Kidney glomerular epithelial cell (primary cell): ENCODE measurements at places on chromosomes 5 and 9.

- no peak for DNase-seq
Measured at GRCh38 chr9:13948037-13948436, 365.9 kb downstream of the NFIB start.

GRCh38 chr9:87973122-87973521, 1.2 kb downstream of the CDK20 start:
- DNase-seq, result no peak

- DNase-seq, result no peak
Measured at GRCh38 chr5:141431286-141431685, 979 bp downstream of the PCDHGA12 start.

- no peak for DNase-seq
Measured at GRCh38 chr5:9801908-9802307, 171.8 kb upstream of the TAS2R1 start.

DNA sequence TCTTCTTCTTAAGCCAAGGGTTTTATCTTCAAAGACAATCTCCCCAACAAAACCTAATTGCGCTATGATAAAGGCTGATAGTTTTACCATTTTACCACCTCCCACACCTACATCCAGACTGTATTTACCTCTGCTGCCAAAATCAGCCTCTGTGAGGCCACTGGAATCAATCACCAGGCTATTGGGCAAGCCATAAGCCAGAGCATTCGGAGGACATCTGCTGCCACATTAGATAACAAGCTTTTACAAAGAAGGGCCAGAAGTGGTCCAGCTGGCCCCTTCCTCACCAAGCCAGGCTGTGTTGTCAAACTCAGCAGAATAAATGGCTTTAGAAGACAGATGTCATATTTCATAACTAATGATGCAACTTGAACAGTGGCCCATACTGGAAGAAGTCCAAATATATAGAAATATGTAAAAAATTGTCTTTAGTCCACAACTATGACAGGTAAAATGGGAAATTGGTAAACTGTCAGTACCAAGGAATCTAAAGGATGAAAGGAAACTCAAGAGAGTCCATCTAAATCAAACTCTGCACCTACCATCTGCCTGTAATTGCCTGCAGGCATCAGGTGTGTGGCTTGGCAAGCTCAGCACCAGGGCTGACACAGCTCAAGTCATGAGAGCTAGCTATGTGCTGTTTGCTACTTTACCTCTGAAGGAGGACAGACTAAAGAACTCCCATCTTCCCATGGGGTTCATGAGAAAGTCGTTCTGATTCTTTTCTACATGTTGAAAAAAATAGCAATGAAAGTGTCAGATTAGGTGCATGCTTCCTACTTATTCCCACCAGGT, 16.1 kb downstream of the SLC45A2 start:
- no peak for DNase-seq

GRCh38 chr5:18699681-18700080, 1065.4 kb downstream of the TAF11L14 start:
- no peak for DNase-seq

GRCh38 chr9:118023644-118024043, 319.4 kb downstream of the TLR4 start:
- DNase-seq, result no peak

GRCh38 chr9:109558718-109559151, 60.6 kb upstream of the PTPN3 start:
- no peak for DNase-seq

DNA sequence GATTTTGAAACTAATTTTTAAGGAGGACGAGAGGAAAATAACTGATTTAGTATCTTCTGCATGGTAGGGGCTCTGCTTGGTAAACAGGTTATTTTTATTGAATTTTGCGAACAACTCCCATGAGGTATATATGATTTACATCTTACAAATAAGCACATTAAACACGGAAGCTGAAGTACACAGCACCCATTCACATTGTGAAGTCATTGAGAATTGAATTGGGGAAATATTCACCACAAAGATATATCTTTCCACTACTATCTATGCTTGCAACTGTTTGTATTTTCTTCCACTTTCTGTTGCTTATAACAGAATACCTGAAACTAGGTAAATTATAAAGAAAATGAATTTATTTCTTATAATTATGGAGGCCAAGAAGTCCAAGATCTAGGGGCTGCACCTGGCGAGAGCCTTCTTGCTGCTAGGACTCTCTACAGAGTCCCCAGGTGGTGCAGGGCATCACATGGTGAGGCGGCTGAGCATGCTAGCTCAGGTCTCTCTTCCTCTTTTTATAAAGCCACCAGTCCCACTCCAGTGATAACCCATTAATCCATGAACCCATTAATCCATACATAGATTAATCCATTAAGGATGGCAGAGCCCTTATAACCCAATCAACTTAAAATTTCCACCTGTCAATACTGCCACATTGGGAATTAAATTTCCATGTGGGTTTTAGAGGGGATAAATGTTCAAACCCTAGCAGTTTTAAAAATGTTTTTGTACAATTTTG, 79.0 kb upstream of the ZNF608 start:
- no peak for DNase-seq

DNA sequence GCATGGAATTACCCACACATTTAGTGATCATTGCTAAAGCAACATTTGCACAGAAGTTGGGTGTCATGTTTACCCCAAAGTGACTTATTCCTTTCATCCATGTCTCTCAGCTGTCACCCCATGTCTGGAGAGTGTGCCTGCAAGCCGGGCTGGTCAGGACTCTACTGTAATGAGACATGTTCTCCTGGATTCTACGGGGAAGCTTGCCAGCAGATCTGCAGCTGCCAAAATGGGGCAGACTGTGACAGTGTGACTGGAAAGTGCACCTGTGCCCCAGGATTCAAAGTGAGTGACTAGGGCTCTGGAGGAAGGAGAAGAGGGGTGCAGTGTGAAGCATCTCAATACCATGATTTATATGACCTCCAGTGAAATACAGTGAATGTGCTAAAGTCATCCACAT, 99.9 kb upstream of the PRRC1 start:
- no peak for DNase-seq

DNA sequence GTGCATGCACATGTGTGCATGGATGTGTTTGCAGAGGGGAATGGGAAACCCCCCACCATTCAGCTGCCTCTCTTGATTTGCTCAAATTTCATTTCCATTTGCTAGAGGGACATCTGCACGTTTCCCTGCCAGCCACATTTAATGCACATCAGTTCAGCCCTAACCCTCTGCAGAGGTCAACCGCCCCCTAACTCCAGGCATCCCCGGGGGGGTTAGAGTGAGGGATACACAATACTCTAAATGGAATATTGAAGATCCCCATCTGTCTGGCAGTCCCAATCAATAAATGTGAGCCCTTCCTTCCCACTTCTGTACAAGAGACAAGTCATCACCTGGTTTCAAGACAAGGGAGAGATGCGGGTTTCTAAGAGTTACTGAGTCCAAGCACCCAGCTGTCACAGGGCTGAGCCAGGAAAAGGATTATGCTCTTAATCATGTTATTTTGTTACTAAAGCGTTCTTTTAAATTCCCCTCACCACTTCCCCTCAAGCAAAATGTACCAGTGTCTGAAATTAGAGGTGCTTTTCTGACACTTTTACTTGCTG, 134.1 kb downstream of the SEMA6A start:
- DNase-seq, result no peak

- no peak for DNase-seq
Measured at GRCh38 chr5:17896605-17897004, 262.3 kb downstream of the TAF11L14 start.

GRCh38 chr9:116355153-116355921, 201.7 kb downstream of the PAPPA start:
- DNase-seq, result no peak

DNA sequence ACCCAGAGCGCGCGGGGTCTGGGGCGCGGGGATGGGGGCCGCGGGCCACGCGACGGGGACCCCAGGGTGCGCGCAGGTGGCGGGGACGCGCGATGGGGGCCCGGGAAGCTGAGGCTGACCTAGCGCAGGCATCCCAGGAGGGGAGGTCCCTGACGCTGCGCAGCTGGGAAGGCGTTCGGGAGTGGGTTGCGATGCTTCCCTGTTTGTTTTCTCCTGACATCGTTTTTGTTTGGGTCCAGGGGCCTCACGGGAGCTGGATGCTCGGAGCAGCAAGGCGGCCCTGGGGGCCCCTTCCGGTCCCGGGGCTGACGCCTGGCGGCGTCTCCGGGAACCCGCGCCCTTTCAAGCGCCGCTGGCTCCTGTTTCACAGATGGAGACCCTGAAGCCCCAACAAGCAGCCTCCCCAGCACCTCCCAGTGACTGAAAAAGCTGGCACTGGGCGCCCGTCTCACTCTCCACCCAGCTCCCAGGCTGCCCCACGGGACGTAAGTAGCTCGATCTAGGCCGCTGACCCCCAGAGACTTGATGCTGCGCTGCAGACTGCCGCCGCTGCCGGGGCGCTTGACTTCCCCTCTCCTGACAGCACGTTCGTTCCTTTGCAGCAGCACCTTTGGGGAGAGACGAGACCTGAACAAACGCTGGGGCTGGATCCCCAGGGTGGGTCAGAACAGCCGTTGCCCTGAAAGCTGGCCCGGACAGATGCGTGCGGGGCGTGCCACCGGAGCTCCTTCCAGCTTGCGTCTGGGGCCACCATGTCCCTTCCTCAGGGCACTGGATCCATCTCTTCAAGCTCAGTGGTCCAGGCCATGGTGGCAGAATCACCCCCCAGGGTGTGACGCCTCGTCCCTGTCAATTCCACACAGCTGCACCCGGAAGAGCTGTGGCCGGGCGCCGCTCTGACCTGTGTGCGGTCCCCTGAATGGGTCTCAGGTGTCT, 593 bp downstream of the BRD3OS start:
- DNase-seq, result no peak

DNA sequence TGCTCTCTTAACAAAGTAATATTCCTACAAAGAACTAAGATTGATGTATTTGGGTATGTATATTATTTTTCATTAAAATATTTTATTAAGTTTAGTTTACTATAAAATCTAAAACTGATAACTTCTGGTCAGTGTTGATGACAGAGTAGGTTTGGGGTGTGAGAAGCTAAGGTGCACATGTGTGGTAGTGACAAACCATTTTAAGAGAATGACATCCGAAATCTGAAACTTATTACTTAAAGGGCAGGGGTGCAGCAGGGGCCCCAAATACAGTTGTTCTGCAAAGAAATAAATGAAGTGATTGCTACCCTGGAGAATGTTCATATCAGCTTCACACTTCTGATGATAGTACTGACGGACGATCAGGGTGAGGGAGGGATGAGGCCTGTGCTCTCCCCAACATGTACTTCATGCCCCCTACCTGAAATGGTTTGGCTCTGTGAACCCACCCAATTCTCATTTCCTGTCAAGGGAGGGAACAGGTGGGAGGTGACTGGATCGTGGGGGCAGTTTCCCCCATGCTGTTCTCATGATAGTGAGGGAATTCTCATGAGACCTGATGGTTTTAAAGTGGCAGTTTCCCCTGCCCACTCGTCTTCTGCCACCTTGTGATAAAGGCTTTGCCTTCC, 125.3 kb upstream of the RFX3 start:
- no peak for DNase-seq

- no peak for DNase-seq
Measured at GRCh38 chr9:98579700-98580099, 129.0 kb downstream of the GABBR2 start.

DNA sequence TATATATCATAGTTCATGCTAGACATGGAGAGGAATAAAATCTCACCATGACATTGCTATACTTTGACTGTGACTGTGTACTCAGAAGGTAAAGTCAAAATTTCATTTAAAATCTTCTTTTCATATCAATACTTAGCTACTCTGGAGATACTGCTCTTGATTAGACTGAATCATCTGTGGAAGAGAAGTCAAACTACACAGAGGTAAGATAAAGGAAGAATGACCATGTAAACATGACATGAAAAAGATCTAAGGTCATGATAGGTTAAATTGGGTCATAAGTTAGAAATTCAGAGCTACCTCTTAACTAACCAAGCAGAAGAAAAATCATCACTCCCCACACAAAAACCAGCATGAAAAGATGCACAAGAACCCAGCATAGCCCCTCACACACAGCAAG, 44.8 kb upstream of the RLN1 start:
- DNase-seq, result no peak

DNA sequence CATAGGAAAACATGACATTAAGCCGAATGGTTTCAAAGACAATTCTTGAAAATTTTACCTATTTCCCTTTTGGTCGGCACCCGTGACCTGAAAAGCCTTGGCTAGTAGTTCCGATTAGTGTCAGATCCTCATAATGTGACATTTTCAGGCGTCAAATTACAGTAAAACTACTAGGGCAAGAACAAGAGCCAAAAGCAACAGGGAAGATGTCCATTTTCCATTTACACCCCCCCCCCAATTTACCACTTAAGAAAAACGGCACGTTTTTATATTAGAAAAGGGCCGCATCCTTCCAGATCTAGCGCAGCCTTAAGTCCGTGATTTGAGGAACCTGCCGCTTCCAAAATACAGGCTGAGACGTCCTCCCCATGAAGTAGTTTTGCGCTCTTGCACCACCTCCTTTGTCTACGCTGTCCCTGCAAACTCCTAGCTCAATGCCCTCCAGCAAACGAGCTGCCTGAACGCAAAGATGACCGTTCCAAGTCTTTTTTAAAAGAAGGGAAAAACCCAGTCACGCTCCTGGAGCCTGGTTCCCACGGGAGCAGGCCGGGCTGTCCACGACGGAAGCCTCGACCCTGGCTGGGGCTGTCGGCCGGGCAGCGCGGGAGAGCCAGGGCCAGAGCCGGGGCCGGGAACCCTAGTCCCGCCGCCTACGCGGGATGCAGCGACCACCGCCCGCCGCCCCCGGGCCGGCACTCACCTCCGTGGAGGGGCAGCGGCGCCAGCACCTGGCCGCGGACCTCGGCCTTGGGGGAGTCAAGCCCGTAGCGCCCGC, 616 bp downstream of the RNF130 start:
- no peak for DNase-seq

GRCh38 chr5:13700626-13701025, 243.9 kb downstream of the DNAH5 start:
- DNase-seq, result no peak

DNA sequence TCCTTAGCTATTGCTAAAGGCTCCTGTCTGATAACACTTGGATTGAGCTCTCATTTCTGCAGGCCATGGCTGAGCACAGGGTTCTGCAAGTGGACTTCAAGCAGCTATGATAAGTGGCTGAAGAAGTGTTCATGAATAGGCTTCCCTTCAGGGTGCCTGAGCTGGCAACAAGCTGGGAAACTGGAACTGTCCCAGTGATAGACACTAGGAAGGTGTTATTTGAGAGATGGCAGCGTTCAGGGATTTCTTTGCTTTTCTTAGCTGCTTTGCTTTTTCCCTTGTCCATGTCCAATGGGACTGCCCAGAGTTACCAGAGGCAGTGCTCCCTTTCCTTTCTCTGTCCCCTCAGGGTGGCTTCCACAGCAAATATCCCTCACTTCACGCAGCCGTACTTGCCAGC, 75.8 kb downstream of the INIP start:
- no peak for DNase-seq

- DNase-seq, result no peak
Measured at GRCh38 chr9:129284607-129285291, 106.7 kb upstream of the IER5L start.

- no peak for DNase-seq
Measured at GRCh38 chr5:128881502-128882018, 83.7 kb upstream of the SLC27A6 start.
